ENCODE measurements at places on chromosomes 3 and 15.

DNA sequence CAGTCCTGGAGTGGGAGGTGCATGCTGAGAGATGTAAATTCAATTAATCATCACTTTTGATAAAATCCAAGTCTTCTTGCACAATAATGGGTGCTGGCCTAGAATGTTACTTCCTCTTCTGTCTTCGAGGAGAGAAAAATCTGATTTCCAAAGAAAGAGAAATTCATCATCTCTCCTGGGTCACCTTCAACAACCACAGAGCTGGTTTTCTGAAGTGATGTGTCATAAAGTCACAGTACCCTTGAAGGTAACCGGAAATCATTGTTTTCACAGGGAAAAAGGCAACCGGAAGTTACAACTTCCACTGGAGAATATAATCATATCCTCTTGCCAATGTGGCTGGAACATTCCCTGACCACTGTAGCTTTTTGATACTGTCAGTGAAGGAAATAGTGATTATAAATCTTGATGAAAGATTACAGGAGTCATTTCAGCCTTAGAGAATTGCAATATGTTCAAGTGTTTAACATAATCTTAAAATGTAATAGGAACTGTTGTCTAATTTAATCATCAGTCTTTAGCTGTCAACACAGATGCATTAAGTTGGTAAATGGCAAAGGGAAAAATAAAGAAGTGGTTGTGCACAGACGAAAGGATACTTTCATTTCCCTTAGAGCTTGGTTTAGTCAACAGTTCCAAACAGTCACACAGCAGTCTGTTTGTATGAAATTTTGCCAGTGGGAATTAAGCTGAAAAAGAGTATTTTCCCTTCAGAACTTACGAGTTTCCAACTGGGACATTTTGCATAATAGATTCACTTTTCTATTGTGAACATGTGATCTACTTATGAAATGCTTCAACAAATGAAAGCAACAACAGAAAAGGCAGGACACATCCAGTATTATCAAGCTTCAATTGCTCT is 106.5 kb upstream of the SLC4A7 start:
- peaks cover 39% of the 10 kb centered on the region for H3K4me1 ChIP-seq
- DNase-seq, result peak; percentile 41
- peaks cover 16% of the 10 kb centered on the region for H3K36me3 ChIP-seq
- peak overlapping the region; percentile 5 for H3K4me3 ChIP-seq
- no peaks in the 10 kb centered on the region for H3K27me3 ChIP-seq
- H3K27ac ChIP-seq, result peak overlapping the region; percentile 85

GRCh38 chr3:157610876-157611535 is 107.8 kb upstream of the VEPH1 start:
- H3K27ac ChIP-seq, result no peak overlapping the region
- H3K4me3 ChIP-seq, result no peak overlapping the region
- H3K36me3 ChIP-seq, result no peaks in the 10 kb centered on the region

GRCh38 chr15:52076889-52077781 is 35.4 kb downstream of the BCL2L10 start:
- DNase-seq, result no peak
- no peak overlapping the region for H3K27ac ChIP-seq
- H3K36me3 ChIP-seq, result no peaks in the 10 kb centered on the region

GRCh38 chr15:90822204-90822955 is 46.0 kb upstream of the FURIN start:
- H3K4me1 ChIP-seq, result peaks cover 72% of the 10 kb centered on the region
- H3K4me3 ChIP-seq, result no peak overlapping the region
- no peak for DNase-seq
- no peaks in the 10 kb centered on the region for H3K27me3 ChIP-seq
- peak overlapping the region; percentile 39 for H3K27ac ChIP-seq

GRCh38 chr3:124760601-124761000 is 30.3 kb downstream of the UMPS start:
- DNase-seq, result no peak
- peaks cover 4% of the 10 kb centered on the region for H3K4me1 ChIP-seq
- no peaks in the 10 kb centered on the region for H3K36me3 ChIP-seq
- peaks cover 3% of the 10 kb centered on the region for H3K27me3 ChIP-seq
- no peak overlapping the region for H3K4me3 ChIP-seq
- no peak overlapping the region for H3K27ac ChIP-seq

GRCh38 chr15:70589728-70590127 is 173.6 kb downstream of the UACA start:
- H3K27ac ChIP-seq, result no peak overlapping the region
- H3K4me1 ChIP-seq, result peaks cover 28% of the 10 kb centered on the region
- no peak overlapping the region for H3K4me3 ChIP-seq
- peak; percentile 11 for DNase-seq
- H3K36me3 ChIP-seq, result peaks cover 19% of the 10 kb centered on the region

Data from activated CD8-positive, alpha-beta memory T cell treated with anti-CD3 and anti-CD28 coated beads, Interleukin-2, amount 10 ng/mL, durations not matched to agents 7 days and 5 days (primary cell).